ENCODE measurements at places on chromosomes 6 and 20.

DNA sequence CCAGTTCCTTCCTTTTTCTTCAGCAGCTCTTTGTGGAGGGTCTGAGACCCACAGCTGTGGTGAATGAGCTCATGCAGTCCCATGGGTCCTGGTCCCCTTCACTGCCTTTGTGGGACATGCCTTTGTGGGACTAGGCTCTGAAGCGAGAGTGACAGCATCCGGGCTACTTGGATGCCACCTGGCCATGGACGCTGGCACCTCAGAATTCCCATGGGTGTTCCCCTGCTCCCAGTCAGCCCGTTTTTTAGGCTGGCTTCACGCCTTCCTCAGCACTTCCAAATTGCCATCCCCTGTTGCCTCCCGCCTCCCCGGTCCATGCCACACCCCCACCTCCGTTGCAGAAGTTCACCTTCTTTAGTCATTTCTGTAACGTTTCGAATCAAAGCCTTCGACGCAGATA, 45.1 kb downstream of the RAMACL start:
- no peak for DNase-seq

- no peak for DNase-seq
These were observed 14.4 kb upstream of the PPP1R14C start for GRCh38 chr6:150128425-150128824.

DNA sequence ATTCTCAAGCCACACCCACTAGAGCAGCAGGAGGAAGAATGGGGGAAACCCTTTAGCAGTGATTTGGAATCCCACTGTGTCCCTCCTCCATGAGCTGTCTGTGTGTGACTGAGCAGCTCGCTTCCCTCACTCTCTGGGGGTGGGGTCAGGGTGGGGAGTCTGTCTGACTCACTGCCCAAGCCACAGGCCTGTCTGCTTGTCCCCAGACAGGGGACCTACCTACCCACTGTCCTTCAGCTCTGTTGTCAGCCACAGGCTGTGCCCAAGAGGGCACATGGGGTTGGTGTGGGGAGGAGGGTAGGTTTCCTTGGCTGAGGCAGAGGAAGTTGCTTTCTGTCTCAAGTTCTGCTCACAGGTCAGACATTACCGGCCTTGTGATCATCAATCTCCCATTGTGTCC, 127.0 kb downstream of the MAFB start:
- DNase-seq: no peak

- no peak for DNase-seq
These were observed 60.3 kb downstream of the RNF217 start for GRCh38 chr6:125022391-125022989.

GRCh38 chr20:54590856-54591255, 115.5 kb downstream of the DOK5 start:
- DNase-seq: no peak

All from stimulated activated CD4-positive, alpha-beta T cell treated with anti-CD3 and anti-CD28 coated beads, Interleukin-1b, Interleukin-23, amount 100 ng/mL, for 1 hour (primary cell).